NCI-H526 (cell line): ENCODE measurements at places on chromosomes 6 and 20.

DNA sequence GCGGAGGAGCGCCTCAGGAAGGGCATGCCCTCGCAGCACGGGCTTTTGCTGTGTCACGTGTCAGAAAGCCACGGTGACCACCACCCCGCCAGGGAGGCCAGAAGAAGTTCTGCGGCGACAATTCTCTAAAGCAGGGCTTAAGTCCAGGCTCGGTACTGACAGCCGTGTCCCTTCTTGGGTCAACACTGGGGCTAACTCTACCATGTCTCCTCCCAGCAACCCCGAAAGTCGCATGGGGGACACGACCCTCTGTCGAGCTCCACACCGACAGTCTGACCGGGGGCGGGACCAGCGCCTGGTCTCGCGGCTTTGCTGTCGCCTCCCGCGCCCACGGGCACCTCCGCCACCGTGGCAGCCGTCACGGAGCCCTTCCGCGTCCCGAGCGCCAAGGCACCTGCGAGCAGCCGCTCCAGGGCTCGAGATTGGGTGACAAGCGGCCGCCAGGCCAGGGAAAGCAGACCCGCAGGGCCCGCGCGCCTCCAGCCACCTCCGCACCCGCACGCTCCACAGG lies 534 bp downstream of the NANP start:
- peak; percentile 50 for DNase-seq

DNA sequence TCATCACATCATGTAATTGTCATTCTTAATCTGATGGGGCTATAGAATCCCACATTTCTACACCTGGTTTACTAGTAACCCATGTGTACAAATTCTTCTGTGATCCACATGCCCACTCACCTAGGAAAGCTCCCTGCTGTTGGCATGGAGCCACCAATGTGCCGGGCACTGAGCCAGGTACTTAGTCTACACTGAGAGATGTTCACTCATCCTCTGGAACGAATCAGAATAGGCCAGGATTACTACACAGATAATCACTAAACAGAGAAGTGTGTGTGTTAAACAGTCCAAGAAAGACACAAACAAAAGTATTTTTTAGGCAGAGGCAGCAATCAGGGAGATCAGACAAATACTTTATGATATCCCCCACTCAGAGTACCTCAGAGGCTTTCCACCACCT lies 193.2 kb upstream of the VGLL2 start:
- no peak for DNase-seq

DNA sequence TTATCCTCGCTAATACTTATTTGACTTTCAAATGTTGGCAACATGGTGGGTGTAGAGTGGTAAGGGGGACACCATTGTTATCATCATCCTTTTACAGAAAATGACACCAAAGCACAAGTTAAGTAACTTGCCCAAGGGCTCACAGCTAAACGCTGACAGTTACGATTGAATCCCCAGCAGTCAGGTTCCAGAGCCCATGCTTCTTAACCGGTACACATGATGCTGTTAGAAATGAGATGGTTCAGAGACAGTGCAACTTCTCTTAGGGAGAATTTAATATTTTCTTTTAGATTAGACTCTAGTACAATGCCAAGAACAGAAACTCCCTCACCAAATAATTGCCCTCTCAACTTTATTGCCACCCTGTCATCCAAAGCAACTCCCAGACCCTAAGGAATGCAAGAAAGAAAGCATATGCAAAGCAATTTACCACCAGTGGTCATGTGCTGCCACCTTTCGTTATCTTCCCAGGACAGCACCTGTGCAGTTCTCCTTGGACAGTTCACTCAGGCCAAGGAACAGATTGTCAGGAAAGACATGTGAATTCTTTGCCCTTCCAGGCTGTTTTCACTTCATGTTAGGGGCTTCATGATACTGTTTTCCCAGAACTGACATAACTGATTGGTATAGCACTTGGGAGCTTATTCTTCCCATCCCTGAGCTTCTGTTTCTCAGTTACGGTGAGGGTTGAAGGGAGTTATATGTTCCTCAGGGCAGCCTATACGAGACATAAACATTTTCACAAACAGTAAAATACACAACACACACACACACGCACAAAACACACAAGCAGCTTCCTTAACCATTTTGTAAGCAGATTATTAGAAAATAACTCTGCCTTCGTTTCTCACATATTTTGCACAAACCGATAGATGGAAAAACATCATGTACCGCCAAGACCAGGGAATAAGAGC lies 5.1 kb downstream of the HLA-DMA start:
- DNase-seq = peak; percentile 67

DNA sequence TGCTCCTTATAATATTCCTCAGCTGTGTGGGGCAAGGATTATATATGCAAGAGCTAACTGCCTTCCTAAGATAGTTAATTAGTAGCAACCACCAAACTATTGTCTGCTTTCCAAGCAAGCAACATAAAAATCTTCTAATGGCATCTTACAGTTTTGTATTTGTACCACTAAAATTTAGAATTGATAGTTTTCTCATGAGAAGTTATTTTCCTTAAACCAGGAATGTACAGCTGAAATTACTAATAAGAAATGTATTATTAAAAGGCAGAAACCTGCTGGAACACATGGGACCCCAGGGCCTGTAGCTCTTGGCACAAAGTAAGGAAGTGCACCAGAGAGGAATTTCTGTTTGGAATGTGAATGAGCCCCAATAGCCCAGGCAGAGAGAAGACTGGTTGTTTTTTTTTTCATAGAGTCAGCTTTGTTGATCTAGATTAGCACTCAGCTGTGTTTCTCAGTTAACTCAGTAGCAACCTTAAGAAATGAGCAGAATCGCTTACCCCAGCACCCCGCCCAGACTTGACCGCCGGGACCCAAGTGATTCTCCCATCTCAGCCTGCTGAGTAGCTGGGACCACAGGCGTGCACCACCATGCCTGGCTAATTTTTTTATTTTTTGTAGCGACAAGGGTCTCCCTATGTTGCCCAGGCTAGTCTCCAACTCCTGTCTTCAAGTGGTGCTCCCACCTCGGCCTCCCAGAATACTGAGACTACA lies 2.6 kb downstream of the MGME1 start:
- peak; percentile 34 for DNase-seq

GRCh38 chr6:150175586-150176151 lies 32.8 kb downstream of the PPP1R14C start:
- DNase-seq = peak; percentile 12

DNA sequence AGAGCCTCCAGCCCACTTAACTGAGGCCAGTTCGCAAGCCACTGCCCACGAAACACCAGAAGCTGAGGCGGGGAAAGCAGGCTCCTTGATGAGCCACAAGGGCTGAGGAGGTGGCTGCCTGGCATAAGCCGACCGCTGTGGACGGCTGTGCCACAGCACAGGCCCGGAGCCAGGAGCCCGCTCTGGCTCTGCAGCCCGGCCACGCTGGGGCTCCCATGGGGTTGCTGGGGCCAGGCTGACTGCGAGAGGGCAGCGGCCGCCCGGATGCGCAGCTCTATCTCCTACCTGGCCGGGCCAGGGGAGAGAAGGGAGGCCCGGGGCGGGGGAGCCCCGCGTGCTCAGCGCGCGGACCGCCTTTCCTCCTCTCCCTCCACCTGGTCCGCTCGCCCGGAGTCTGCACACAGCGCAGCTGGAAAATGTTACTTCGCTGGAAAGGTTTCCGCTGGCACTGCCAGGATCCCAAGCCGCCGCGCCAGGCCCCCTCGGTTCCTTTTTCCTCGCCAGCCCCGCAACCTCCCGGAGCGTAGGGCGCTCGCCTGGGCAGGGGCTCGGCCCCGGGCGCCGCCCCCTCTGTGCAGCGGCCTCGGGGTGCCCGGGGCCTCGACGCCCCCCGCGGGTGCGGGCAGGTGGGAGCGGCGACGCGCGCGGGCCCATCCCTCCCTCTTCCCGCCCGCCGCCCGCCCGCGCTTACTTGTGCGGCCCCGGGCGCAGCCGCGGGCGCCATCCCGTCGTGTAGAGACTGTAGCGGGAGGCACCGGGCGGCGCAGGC lies 657 bp downstream of the EMILIN3 start:
- peak; percentile 76 for DNase-seq

- DNase-seq = no peak
These were observed 151.2 kb downstream of the PDE10A start for GRCh38 chr6:165511807-165512206.

DNA sequence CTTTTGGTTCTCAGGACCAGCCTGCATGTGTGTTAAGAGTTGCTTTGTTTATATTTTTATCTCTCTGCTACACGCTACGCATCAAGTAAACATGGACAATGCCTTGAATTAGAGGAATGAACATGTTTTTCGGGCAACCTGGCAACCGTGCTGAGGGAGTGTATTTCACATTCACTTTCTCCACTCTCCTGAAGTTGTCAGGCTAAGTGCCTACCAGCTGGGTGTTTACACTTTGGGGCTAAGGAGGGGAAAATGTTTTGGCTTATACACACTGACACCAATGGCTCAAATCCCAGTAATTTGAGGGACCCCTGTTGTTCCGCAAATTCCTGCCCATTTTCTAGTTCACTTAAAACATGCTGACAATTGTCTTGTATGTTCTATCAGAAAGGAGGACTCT lies 141.5 kb upstream of the PDE7B start:
- DNase-seq = no peak

GRCh38 chr6:130964289-130964688 lies 98.8 kb downstream of the EPB41L2 start:
- no peak for DNase-seq

- DNase-seq = peak; percentile 66
These were observed 6.6 kb downstream of the TRIM15 start for GRCh38 chr6:30169658-30170614.

- DNase-seq = no peak
These were observed 16.9 kb upstream of the TGM2 start for GRCh38 chr20:38181971-38182370.

DNA sequence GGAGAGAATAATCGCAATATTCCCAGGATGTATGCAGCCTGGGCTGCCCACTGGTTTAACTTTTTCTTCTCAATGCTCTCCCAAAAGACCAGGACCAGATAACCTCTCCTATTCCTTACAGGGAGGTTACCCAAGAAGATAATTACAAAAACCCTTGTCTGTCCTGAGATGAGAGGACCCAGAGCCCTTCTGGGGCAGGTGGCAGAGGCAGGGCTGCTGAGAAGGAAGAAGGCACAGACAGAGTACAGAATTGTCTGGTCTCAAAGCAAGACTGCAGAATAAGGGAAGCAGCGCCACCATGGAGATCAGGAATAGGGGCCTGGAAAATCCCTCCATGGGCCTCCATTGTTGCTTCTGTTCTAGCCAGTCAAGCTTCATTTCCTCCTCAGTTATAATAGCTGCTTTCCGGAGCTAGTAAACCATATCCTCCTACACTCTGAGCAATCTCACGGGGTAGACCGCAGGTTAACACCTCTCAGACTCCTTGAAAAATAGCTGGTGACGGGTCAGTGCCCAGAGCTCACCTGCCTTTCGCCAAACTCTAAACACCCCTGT lies 463 bp upstream of the HLA-DMB start:
- DNase-seq = peak; percentile 55

- no peak for DNase-seq
These were observed 180.5 kb downstream of the SLC16A10 start for GRCh38 chr6:111267764-111268333.

DNA sequence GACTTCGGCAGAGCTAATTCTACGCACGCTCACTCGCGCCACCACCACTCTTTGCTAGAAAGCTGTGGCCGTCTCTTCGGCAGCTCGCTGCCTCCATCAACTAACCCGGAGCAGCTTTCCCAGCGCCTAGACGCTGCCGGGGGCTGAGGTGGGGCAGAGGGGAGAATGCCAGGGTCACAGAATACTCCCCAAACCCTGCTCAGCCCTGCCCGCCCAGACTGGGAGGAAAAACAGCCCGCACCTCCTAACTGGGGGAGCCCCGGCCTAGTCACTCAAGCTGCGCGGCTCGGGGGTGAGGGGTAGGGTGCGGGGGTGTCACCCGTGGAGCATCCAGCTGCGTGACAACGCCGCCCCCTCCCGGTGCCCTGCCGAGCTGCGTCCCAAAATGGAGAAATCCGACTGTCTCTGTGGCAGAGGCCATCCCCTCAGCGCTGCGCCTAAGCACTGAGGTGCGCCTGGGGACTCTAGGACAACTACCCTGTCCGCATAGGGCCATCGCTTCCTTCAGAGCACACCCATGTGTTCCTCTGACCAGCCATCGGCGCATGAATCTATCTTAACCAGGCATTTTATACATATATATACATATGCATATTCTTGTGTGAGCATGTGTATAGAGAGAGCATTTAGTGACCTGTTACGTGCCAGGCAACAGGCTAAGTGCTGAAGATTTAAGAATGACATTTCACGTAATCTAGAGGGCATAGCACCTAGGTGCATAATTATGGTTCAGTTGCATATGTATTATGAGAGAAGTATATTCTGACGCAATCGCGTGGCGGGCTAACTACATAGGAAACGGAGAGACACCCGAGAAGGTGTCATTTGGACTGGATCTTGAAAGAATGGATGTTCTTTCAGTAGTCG lies 1.5 kb upstream of the TENT5A start:
- DNase-seq = peak; percentile 88

GRCh38 chr6:142773324-142773723 lies 171.7 kb downstream of the HIVEP2 start:
- DNase-seq = no peak

- DNase-seq = no peak
These were observed 130.5 kb downstream of the CRYBG1 start for GRCh38 chr6:106490974-106491373.

DNA sequence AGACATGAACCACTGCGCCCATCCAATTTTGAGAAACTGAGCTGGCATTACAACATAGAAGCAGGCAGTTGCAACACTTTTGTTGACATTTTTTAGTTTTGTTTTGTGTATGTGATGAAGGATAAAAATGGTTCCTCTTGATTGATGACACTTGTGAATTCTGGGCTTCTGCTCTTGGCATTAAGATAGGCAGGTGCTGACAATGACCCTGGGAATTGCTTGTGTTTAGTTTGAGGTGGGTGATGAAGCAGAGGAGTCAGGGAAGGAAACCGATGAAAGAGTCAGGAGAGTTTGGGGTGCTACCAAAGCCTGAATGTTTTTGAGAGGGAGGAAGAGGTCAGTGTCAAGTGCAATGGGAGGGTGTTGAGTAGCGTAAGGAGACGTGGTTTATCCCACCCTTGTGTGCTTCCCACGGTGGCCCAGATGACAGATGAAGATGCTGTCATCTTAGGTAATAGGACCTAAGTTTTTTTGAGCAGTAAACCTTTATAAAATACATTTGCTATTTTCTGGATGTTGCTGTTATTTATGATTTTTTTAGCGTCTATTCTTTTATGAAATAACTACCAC lies 19.4 kb downstream of the CDS2 start:
- no peak for DNase-seq

- DNase-seq = no peak
These were observed 14.3 kb downstream of the TTPAL start for GRCh38 chr20:44489931-44490330.

DNA sequence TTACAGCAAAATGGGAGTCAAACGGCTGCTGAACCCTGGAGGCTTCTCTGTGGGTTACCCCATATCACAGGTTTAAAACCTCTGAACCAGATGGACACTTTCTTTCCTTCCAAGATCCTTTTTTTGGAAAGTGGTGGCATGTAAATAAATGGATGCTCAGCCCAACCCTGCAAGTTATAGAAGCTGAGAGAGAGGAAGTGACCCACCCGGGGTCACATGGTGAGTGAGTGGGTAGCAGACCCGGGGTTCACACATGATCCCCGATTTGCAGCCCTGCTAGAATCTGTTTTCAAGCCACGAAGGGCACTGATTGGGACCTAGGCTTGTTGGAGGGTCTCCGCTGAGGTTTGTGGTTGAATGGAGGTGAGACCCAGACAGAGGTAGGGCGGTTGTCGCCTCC lies 32.0 kb downstream of the SIRPA start:
- DNase-seq = no peak
